Sigmoid colon (tissue), 7 donors: ENCODE measurements at places on chromosomes 12 and 14. TPM values are rescaled to one million over a fixed set of nuclear protein-coding genes. Genes with fewer than 3 reads are reported as not detected.
A peak's percentile ranks its signal among the peaks of the same experiment; 100 is the strongest.

DNA sequence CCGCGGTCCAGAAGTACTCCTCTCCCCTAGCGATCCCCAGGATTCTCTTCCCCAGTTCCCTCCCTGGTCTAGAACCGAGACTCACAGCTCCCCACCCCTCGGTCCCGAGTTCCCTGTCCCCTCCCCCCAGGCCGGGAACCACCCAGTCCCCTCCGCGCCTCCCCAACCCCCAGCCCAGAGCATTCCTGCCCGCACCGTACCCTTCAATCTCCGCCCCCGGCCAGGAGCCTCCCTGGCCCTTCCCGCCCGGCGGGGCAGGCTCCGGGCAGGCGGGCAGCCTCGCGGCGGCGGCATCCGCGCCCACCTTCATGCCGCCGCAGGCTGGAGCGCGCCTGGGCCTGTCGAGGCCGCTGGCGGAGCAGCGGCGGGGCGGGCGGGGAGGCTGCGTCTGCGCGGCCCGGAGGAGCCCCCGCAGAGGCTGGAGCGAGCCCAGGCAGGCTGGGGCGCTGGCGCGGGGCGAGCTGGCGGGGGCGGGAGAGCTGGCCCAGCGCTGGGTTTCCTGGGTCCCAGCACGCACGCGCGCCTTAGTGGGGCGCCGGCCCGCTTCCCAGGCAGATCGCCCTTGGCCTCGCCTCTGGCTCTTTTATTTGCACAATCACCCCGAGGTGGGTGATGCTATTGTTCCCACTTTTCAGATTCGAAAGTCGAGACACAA is 22.2 kb upstream of the GPR132 start:
- peak; percentile 80 for DNase-seq

C12orf54 gene
- total RNA-seq = 8.3 TPM

DNA sequence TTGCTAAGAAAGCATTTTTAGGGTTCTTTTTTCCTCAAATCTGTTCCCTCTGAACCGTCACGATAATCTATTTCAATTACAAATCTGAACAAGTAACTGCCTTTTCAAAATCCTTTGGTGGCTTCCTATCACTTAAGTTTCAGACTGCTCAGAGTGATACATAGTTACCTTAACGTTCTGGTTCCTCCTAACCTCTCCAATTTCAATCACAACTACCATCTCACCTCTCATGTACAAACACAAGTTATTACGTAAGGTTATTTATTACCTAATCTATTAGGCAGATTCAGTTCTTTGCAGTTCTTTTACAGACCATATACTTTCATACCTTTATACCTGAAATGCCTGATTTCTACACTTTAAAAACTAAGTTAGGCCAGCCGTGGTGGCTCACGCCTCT is 12.1 kb downstream of the RNF212B start:
- DNase-seq = no peak

ADGRD1 gene
- total RNA-seq = 11.4 TPM

DNA sequence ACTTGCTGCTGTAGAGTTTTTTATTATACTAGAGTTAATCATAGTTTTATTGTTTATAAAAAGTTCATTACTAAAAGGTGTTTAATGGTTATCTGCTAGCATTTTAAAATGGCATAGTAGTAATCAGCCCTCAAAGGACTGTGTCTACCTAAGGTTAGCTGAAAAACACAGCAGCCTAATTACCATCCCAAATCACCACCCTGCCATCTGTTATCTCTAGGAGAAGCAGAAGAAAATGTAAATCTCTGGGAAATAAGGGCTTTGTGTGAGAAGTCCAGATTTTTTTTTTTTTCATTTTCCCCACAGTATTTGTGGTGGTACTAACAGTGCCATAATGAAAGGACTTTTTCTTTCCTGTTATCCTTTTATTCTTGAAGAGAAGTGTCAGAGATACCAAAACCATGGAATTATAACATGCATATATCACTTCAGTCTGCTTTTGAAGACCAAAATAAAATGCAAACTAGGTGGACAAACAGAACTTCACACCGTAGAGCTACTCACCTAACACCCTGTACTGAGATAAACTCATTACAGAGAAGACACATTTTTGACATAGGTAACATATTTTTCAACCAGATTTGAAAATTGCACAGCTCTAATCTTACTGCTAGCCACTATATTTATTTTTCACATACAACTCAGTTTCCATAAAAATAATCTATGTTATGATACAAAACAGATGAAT is 876.2 kb downstream of the C12orf50 start:
- no peak for DNase-seq
